ENCODE measurements at places on chromosomes 7 and 10. TPM values are rescaled to one million over a fixed set of nuclear protein-coding genes. Genes with fewer than 3 reads are reported as not detected.

The TUBB8 gene
- 0.63 TPM for total RNA-seq

The CDHR3 gene
- total RNA-seq = 3.8 TPM

The SPDYE5 gene
- 12.5 TPM for total RNA-seq

The ZNF33B gene
- 21.1 TPM for total RNA-seq

The NME8 gene
- total RNA-seq = 5.8 TPM

The GNAT3 gene
- total RNA-seq = not detected

The PDZD7 gene
- total RNA-seq = 3.5 TPM

The CDH23 gene
- total RNA-seq = 125 TPM

The LAMB1 gene
- total RNA-seq = 65.2 TPM

The LRIT1 gene
- 4.0 TPM for total RNA-seq

The STK31 gene
- 79.8 TPM for total RNA-seq

The HOXA2 gene
- total RNA-seq = not detected

The ANXA8 gene
- 2.5 TPM for total RNA-seq

The UCMA gene
- total RNA-seq = 0.43 TPM

All from testis (tissue), 5 donors.